AG20443 (cell line): ENCODE measurements at places on chromosomes 5 and 9.

DNA sequence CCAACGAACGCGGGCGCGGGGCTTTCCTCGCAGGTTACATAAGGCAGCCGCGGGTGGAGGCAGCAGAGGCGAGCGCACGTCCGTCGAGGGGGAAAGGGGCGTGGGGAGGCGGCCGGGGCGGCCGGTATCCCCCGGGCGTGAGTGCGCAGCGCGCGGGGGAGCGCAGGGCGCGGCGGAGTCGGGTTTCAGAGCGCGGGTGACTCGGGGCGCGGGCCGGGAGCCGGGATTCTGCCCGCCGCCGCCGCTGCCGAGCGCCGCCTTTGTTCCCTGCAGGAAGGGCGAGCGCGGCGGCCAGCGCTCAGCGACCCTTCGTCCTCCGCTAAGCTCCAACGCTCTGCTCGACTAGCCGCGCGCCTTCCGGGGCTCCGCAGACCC lies at the start of gene COL15A1:
Gene COL15A1, plus strand, starts transcription at position 226 of the 375 bp plus-strand sequence. CDS start 155 bp downstream, outside the sequence.
- DNase-seq = peak; percentile 75

GRCh38 chr5:147460380-147460779 lies 49.5 kb downstream of the DPYSL3 start:
- DNase-seq = no peak

GRCh38 chr9:127177665-127178265 lies 55.3 kb upstream of the ANGPTL2 start:
- no peak for DNase-seq

DNA sequence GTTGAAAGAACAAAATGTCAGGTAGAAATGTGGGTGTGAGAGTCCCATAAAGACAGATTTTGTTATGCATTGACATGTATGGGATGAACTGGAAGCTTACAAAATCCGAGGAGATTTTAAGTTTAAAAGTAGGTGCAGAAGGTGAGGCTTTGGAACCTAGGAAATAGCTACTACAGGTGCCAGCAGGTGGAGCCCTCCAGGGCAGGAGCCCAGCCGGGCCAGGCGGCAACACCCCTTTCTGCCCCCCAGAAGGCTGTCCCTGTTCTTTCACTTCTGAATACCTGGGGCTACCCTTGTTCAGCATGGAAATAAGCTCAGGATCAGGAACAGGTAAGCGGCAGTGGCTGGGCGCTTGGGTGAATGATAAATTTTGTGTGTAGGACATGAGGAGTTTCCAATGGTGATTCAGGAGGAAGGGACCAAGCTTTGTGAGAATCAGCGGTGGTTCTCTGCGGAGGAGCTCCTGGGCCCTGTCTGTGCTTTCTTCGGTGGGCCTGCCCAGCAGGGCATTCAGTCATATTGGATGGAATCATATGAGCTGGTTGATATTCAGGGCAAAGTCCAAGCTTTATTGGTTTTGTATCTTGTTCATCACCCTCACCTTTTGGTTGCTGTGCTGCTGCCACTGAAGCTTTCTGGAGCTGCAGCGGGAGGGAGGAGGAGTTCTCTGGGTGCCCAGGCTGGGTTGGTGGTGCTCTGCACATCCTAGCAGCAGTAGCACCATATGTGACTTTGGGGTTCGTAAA lies 12.3 kb downstream of the PCBD2 start:
- DNase-seq = no peak

GRCh38 chr5:140324617-140325241 lies 21.7 kb downstream of the HBEGF start:
- no peak for DNase-seq

- DNase-seq = no peak
These were observed 1061.9 kb upstream of the CDH18 start for GRCh38 chr5:21049901-21050300.

DNA sequence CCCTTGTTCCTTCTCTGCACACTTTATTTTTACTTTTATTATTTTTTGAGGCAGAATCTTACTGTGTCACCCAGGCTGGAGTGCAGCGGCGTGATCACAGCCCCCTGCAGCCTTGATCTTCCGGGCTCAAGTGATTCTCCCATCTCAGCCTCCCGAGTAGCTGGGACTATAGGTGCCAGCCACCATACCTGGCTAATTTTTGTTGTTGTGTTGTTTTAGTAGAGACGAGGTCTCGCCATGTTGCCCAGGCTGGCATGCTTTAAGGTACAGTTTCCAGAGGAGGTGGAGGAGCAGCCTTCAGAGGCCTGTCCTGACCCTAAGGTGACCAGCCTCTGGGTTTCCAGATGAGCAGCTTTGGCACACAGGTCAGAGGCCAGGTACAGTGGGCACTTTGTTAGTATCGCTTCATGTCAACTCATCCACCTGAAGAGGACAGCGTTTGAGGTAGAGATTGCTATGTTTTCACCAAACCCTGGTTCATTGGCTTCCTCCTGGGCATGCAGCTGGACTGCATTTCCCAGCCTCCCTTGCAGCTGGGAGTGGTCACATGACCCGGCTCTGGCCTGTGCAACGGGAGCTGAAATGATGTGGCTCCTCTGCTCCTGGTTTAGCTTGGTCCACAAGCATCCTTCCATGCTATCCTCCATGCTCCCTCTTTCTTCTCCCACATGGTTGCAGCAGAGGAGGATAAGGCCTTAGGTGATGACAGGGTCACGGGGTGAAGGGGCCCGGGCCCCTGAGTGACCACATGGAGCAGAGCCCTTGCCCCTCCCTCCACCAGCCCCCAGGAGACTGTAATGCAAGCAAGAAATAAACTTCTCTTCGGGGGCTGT lies 139.3 kb upstream of the IER5L start:
- peak; percentile 52 for DNase-seq

- DNase-seq = no peak
These were observed 46.4 kb downstream of the GOLPH3 start for GRCh38 chr5:32127711-32128110.

- DNase-seq = peak; percentile 18
These were observed 20.9 kb upstream of the ADAM19 start for GRCh38 chr5:157596487-157596886.

DNA sequence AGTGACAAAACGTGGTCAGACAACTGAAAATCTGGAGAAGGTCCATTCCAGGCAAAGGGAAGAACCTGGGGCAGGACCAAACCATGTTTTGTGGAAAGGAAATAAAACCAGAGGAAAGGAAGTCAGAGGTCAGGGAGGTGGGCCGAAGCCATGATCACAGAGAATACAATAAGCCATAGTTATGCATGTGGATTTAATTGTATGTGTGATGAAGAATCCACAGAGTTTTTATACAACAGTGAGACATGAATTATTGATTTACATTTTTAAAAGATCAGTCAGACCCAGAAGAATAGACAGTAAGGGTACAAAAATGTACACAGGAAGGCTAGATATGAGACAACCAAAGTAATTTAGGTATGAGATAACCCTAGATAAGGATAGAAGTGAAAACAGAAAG lies 20.8 kb downstream of the TTC33 start:
- DNase-seq = peak; percentile 20

DNA sequence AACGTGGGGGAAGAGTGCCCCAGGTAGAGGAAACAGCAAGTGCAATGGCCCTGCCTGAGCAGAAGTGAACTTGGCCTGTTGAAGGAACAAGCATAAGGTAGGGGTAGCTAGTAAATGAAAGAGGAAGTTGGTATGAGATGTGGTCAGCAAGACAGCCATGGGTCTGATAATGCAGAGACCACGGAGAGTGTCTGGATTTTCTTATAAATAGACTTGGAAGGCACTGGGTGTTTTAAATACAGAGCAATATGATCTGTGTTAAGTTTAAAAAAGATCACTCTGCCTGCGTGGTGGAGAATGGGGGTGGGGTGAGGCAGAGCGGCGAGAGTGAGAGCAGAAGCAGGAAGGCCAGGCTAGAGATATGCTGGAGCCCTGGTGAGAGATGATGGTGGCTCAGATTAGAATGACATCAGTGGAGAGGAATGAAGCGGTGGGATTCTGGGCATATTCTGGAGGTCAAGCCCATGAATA lies 4.2 kb downstream of the ADAM19 start:
- DNase-seq = no peak

DNA sequence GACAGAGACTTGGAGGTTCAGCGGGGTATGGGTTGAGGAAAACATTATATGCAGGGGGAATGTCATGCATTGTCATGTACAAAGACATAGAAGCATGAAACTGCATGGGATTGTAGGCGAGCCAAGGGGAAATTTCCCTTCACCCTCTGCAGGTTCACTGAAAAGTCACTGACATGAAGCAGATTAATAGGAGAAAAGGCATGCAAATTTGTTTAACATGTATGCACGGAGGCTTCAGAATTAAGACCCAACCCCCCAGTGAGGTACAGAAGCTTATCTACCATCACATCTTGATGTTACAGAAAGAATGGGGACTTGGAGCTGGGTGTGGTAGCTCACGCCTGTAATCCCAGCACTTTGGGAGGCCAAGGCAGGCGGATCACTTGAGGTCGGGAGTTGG lies 18.5 kb downstream of the NIM1K start:
- DNase-seq = no peak

- DNase-seq = no peak
These were observed 9.2 kb downstream of the PTPN3 start for GRCh38 chr9:109488791-109489492.

GRCh38 chr5:171776213-171776612 lies 9.4 kb upstream of the SMIM23 start:
- DNase-seq = no peak

DNA sequence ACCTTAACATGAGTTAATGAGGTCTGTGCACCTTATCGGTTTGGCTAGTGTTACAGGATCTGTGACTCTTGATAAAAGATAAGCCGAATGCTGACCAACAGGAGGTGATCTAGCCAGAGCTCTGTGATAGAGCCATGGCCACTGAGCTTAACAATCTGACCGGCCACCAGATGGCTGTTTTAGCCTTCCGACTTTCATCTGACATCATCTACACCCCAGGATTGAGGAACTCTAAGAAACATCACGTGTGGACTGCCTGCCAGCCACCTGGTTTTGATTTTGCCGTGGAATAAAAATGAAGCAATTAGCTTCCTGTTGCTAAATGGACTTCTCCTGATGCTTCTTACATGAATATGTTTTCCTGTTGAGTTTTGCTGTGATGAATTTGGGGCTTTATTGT lies 281.3 kb downstream of the CEMIP2 start:
- peak; percentile 28 for DNase-seq

DNA sequence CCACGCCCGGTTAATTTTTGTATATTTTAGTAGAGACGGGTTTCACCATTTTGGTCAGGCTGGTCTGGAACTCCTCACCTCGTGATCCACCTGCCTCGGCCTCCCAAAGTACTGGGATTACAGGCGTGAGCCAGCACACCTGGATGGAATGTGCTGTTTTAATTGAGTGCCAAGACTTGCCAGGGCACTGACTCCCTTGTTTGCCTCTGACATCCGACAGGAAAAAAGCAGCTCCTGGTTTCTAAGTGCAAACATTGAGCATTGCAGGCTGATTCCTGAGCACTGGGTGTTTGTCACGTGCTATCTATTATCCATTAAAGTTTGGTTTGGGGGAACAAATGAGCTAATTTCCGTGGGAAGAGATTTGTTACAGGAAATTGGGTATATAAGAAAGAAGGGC lies 70.6 kb upstream of the CKMT2 start:
- DNase-seq = no peak

DNA sequence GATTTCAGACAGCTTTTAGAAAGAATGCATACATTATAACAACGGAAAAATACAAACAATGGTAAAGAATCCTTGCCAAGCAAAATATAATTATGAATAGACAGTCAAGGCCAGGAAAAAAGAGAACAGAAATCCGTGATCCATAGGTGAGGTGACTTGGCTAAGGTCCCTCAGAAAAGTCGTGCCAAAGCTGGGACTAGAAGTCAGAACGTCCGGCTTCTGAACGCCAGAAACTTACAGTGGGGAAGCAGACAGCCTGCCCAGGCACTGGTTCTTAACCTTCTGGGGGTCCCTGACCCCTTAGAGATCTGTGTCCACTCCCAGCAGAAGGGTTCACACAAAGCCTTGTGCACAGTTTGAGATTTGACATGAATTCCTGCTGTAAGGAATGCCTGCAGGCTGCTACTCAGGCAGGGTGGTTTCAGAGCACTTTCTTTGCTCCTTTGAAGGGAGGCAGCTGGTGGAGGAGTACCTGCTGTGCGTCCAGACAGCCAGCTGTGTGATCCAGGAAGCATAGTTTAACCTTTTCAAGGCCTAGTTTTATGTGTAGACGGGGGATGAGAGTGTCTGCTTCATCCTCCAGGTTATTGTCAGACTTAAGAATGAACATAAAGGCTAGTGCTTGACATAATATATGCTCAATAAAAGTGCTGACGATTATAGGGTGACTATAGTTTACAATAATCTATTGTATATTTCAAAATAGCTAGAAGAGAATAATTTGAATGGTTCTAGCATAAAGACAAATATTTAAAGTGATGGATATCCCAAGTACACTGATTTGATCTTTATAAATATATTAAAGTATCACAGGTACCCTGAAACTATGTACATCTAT lies 852 bp downstream of the ARHGEF37 start:
- DNase-seq = no peak

- DNase-seq = no peak
These were observed 191.6 kb upstream of the CTNND2 start for GRCh38 chr5:12095808-12096281.

DNA sequence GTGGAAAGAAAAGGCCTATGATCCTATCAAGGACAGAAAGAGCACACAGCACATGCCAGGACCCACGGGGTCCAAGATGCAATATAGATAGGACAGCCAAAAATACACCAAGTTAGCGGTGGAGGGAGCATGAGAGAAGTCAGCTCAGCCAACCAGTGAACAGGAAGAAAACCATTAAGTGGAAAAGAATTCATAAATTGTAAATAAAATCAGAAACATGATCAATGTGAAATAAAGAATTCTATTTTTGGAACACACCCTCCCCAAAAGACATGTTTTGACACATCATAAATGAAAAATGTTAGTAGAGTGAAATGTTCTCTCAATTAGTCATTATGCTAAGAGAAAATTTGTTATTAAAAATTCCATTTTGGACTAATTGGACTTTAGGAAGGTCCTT lies 35.6 kb downstream of the ATPSCKMT start:
- DNase-seq = no peak

DNA sequence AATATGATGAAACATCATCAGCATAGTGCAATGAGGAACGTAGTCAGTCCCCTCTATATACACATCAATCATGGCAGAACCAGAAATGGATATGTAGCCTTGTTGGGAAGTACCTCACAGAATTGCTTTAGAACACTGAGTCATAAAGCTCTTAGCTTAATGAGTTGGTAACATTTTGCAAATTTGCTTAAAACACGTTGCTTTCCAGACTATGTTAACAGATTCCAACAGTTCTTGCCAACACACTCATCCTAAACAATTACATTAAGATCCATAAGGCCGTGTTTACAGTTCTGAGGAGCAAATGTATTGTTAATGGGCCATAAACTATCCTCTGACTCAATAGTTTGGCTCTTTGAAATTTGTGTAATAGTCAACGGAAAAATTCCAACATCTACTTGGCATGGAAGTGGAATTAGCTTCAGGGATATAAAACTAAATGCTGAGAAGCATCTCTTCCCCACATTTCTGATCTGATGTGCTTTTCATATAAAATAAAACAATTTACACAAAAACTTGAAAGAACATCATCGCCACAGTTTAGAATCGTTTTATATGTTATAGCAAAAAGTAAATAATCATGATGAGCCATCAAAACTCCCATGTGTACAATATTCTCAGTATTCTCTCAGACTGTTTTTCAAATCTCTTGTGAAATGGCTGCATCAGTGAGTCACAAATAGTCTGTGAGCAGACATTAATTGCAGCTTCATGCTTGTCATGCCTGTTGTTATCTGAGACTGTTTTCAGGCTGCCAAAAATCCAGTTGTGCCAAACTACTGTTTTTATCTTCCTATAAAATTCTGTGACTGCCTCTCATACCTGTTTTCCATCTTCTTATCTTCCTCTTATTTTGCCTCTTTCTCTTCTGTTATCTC lies 291.9 kb downstream of the COX7C start:
- peak; percentile 57 for DNase-seq

- DNase-seq = no peak
These were observed 198.8 kb downstream of the AUH start for GRCh38 chr9:91162784-91163443.
